ENCODE measurements at places on chromosomes 13 and 19. TPM values are rescaled to one million over a fixed set of nuclear protein-coding genes. Genes with fewer than 3 reads are reported as not detected.

Gene ZNF616
- total RNA-seq: 24.0 TPM

Gene HCST
- total RNA-seq: 1.6 TPM

- no peak for DNase-seq
Observed at GRCh38 chr13:45412274-45413049, 5.7 kb downstream of the SLC25A30 start.

GRCh38 chr19:41353466-41354342, at the start of gene TGFB1:
Gene TGFB1 (minus strand): TSS chr19:41353922. CDS start chr19:41353044, 878 bp downstream.
- peak; percentile 66 for DNase-seq

DNA sequence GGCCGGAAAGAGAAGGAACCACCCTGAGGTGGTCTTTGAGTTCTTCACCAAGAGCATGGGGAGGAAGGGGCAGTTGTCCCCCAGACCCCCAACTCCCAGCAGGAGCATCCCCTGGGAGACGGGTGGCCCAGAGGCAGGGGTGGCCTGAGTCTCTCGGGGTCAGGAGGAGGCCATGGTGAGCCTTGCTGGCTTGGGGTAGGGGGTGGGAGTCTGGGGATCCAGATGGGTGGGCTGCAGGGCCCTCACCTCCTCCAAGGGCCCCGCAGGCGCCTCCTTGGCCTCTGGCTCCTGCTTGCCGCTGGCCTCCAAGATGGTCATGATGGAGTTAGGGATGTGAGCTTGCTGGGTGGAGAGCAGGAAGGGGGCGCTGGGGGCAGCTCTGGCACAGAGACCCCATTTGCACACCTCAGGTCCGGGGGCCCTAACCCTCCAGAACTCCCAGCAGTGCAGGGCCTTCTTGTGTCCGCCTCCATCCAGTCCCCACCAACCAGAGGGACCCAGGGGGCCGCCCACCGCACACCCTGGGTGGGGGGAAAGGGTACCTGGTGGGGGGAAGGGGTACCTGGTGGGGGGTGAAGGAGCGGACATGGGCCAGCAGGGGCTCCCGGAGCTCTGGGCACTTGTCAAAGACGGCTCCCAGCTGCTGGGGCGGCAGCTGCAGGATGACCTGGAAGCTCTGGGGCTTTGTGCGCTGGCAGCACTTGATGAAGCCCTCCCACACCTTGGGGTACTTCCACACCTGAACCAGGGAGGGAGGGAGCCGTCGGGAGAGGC, 1.3 kb upstream of the RSPH6A start:
- no peak for DNase-seq

- DNase-seq: no peak
Observed at GRCh38 chr19:802498-803098, 5.3 kb downstream of the PTBP1 start.

DNA sequence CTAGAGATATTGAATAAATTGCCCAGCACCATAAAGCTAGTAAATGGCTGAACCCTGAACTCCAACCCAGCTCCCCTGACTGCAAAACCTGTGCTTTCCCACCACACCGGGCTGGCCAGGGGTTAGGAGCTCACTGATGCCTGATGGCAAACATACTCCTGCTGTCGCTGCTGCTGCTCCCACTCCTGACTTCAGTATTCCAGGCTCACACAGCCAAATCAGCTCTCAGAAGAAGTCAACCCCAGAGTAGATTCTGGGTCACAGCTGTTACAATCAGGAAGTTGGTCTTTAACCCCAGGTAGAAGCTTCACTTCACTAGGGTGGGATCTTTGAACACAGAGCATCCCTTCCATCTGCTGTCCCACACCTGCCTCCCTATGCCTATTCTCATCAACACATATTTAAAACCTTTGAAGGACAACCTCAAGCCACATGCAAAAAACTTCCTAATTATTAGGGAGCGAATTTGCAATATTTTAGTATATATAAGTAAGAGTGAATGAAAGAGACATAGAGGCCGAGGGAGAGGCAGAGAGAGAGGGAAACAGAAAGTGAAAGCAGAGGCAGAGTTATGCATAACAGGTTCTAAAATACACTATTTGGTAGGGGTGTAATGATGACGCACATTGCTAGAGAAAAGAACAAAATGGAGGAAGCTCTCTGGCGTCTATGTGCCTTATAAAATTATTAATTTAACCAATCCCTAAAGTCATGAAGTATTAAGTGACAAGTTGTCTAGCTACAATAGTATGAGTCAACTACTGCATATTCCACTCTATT, 99.4 kb upstream of the SERP2 start:
- DNase-seq: no peak

- no peak for DNase-seq
Observed at GRCh38 chr13:31433746-31434145, 234.0 kb downstream of the B3GLCT start.

Gene GPC6
- total RNA-seq: 50.3 TPM

GRCh38 chr19:49515767-49516166, 3.3 kb downstream of the FCGRT start:
- no peak for DNase-seq

GRCh38 chr13:108018371-108018870, 196.9 kb downstream of the LIG4 start:
- no peak for DNase-seq

GRCh38 chr19:41025871-41026270, 34.8 kb downstream of the CYP2B6 start:
- no peak for DNase-seq

GRCh38 chr13:51422484-51422883, 30.4 kb downstream of the INTS6 start:
- DNase-seq: no peak

Gene SLC6A16
- 10.5 TPM for total RNA-seq

Gene TTC9B
- not detected for total RNA-seq

DNA sequence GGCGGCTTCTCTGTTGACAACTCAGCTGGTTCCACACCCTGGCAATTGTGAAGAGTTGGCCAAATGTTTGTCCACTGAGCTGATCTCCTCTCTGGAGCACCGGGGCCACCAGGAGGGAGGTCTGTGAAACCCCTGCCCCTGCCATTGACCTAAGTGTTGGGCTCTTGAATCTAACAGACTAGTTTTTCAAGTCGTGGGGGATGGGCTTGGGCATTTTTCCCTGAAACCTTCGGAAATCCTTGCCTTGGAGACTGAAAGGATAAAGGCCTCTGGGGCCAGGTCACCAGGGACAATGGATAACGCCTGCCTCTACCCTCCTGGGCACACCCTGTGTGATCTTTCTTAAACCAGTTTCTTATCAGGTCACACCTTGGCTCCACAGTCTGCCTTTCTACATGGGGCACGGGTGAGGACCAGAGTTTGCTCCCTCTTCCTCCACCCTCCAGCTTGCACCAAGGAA, 881 bp downstream of the GEMIN7 start:
- DNase-seq: no peak

Gene MUC16
- 0.43 TPM for total RNA-seq

Gene CLEC17A
- total RNA-seq: not detected

DNA sequence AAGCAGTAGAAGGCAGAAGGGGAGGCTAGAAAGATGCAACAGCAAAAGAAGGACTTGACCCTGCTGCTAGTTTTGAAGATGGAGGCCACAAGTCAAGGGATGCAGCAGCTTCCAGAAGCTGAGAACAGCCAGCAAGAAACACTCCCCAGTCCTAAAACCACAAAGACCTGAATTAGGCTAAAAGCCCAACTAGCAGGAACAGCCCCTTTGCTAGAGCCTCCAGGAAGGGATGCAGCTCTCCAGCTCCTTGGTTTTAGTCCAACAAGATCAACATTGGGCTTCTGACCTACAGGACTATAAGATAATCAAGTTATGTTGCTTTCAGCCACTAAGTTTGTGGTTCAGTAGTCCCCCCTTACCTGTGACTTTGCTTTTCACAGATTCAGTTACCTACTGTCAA, 10.5 kb upstream of the LATS2 start:
- DNase-seq: no peak

DNA sequence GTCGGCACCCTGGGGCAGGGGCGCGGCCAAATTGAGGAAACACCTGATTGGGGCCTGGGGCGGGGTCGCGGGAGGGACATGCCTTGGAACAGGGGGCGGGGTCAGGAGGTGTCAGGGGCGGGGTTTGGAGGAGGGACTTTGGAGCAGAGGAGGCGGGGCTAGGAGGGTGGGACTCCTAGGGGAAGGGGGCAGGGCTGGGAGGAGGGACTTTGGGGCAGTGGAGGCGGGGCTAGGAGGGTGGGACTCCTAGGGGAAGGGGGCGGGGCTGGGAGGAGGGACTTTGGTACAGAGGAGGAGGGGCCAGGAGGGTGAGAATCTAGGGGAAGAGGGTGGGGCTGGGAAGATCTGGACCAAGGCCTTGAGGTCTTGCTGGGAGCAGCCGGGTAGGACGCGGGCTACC, 21.9 kb downstream of the GRIN2D start:
- no peak for DNase-seq

Measured in progenitor cell of endocrine pancreas (in vitro differentiated cells).